Erythroblast (primary cell): ENCODE measurements at places on chromosomes 6 and 20.

DNA sequence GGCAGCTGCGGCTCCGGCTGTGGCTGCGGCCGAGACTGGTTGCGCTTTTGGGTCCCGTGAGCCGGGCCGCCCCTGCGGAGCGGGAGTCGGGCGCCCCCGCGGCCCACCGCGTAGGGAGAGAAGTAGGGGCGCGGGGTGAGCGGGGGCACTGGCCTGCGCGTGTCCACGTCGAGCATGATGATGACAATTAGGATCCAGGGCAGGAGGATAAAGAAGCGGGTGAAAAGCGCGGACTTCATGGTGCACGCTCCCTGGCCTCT is 739 bp downstream of the B3GAT2 start:
- DNase-seq = no peak

DNA sequence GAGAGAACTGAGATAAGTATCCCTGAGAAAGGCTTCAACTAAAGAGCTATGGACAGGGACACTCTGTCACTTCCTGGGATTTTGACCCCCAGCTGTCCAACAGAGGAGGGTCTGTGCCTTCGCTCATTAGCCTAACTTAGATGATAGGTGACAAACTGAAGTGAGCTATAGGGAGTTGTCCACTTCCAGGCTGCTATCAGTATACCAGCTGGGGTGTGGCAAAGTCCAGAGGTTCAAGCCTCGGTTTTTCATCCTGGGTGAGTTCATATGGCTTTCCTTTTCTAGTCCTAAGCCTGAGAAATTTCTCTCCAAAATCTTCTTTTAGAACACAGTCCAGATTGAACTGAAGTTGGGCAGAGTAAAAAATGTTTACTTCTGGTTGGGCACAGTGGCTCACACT is 5.9 kb upstream of the PAQR8 start:
- DNase-seq = peak; percentile 20

DNA sequence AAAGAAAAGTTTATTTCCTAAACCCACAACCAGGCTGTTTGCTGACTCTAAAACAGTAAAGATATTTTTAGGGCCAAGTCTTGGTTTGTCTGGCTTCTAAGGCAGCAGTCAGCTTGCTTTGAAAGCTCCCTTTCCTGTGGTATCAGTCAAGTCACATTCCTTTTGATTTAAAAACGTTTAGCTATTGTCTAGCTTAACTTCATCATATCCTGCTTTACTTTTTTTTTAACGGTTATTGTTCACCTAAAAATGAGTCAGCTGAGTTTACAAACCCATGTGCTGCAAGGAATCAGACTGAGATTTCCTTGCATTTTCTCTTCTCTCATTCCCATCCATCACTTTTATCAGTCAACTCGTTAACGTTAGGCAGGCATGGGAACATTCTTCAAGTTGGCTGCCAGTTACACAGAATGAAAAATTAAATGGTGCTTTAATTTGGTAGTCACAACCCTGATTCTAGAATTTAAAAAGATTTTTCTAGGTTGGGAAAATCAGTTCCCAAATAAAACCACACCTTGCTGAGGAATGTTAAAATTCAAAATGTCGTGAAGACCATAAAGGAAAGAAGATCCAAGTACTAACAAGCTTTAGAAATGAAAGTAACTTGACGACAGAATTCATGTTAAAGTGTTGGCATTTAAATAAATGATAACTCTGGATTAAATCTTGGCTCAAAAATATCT is 45.9 kb downstream of the ELOVL5 start:
- DNase-seq = no peak

DNA sequence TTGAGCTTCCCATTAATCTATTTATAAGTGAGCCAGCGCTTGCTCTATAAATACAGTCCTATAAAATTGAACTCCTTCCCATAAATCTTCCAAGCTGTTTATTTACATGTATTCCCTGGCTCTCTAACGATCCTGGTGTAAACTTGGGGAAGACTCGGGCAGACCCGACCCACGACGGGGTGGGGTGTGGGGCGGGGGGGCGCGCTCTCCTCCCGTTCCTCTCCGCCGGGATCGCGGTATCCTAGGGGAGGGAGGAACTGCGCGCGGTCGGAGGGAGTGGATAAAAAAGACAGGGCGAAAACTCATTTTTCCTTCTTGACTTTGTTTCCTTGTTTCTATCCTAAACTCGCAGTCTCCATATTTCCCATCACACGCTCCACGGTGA is 31.1 kb downstream of the TFAP2B start:
- no peak for DNase-seq

DNA sequence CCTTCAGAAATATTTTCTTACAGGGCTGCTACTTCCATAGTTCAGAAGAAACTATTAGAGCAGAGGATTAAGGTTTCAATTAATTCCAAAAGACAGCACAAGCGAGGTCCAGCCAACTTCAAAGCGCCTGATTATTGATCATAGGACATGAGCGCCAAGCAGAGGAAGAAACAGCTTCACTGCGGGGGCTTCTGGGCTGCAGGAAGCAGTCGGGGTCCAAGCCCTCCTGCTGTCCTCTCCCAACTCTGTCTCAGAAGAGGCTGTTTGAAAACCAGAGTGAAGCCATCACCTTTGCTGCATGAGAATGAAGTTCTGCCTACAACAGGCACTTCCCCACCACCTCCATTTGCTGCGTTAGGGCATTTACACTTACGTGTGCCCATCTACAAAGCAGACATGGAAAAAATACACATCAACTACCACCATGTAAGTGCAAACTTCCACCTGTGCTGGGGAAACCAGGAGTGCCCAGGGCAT is 23.9 kb downstream of the SUMO4 start:
- no peak for DNase-seq

- DNase-seq = no peak
Observed at GRCh38 chr20:20367575-20368417, at the start of gene INSM1. Gene INSM1, plus strand, starts transcription at chr20:20368104. Its CDS starts 164 bp downstream, at chr20:20368268.

DNA sequence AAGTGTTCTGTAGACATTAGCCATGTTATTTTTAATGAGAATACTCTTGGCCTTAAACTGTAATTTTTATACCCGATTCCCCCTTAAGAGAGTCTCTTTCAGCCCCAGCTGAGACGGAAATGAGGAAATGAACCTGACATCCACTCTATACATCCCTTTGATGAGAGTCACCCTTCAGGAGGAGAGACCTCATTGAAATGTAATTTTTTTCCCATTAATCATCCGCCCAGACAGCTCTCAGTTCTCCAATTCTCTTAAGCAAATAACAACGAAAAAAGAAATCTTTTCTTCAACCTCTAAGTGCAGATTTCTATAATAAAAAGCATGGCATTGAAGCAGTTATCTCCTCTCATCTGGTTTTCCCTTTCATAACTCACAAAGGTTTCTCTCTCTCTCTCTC is 243.8 kb upstream of the PMEPA1 start:
- DNase-seq = no peak

GRCh38 chr20:9294041-9294440 is 220.3 kb upstream of the LAMP5 start:
- no peak for DNase-seq

DNA sequence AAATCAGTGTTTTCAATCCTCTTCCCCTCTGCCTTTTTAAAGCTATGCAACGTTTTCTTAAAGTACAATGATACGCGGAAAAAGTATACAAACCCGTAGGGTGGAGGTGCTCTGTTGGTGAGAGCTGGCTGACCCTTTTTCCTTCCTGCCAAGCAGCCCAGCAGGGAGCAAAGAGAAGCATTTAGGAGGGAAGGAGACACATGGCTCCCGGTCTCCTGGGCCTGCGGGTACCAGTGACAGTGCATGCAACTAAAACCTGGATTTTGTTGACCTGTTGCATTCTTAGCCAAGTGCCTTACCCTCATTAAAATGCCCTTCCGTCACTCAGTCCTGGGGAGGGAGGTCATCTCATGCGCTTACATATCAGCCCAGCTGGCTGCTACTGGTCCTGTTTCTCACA is 87.2 kb downstream of the SLX4IP start:
- no peak for DNase-seq

GRCh38 chr20:33296206-33296605 is 13.2 kb downstream of the BPIFB1 start:
- no peak for DNase-seq

- no peak for DNase-seq
Observed at GRCh38 chr6:43927532-43928210, 157.7 kb downstream of the VEGFA start.

DNA sequence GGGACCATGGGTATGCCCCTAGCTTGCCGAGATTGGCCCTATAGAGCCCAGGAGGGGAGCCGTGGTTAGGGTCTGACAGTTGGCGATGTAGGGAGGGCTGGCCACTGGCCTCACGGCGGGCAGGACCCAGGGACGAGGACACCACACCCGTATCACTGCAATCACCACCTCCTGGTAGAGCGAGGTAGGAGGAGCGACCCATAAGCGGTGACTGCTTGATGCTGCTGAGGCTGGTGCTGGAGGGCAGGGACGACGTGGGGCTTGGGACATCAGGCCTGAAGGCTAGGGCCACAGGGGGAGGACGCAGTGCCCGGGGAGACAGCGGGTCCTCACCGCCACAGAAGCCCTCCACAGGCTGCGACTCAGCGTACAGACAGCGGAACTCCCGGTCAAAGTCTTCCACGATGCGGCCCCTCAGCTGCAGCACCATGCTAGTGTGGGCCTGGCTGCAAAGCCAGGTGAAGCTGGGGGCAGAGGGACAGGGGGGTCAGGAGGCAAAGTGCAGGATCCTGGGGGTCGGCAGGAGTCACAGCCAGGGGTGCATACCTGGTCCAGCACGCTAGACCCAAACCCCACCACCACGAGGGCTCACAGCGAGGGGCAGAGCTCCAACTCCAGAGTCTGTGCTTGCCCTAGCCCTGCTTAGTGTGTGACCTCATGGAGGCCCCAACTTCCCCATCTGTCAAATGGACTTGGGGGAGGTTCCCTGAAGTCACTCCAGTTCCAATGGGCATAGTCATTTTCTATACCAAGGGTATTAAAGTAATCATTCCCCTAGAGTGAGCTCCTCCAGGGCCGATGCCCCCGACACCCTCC is 3.1 kb upstream of the EIF6 start:
- DNase-seq = no peak

DNA sequence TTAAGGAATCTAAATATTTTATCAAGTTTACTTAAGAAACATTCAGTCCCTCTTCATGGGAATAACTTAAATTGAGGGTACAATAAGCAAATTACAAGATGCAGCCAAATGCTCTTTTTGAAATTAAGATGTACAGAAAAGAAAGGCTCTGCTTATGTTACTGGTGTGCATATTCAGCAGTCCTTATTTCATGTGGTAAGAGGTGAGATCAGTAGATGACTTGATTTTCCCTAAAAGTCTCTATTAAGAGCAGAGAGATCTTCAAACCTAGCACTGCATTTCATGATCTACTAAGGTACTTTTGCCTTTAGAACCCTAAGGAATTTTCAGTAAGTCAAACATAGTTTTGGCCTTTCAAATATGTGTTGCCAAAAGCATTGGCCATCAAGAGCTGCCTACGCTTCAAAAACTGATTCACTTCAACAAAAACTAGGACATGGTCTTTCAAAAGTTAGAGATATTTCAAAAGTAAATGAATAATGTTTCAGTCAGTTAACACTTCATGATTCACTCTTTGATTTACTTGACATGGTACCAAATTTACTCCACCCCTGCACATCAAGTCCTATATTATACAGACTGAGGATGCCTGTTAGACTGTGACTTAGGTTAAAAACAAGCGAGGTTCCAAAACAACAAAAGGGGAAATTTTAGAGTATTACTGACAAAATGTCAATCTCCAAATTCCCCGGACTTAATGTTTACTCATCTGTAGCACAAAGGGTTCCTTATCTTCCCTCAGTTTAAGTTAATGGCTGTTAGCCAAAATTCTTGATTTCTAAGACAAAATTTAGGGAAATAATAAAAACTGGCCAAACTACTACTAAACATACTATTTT is 19.2 kb downstream of the C6orf62 start:
- DNase-seq = no peak

DNA sequence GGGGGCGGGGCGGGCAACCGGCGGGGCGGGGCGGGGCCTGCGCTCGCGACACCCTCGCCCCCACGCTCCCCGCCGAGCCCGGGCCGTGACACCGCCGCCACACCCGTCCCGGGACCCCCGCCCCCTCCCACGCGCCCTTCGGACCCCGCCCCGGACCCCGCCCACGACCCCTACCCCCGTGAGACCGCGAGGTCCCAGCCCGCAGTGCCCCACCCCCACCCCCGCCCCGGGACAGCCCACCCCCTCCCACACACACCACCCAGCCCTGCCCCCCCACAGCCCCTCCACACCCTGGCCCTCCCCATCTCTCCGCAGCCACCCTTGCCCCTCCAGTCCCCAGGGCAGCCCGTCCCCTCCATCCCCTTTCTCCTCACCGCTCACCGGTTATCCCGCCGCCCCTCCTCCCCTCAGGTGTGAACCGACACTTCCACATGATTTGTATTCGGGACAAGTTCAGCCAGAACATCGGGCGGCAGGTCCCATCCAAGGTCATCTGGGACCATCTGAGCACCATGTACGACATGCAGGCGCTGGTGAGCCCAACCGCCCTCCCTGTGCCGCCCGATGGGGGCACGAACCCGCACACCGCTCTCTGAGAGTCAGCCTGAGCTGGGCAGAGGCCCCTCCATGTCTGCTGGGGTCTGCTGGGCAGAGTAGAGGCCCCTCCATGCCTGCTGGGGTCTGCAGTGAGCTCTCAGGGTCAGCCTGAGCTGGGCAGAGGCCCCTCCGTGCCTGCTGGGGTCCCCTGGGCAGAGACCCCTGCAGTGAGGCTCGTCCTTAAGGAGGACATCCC is 622 bp downstream of the MRGBP start:
- no peak for DNase-seq

GRCh38 chr6:8562125-8562524 is 126.8 kb upstream of the SLC35B3 start:
- DNase-seq = no peak

DNA sequence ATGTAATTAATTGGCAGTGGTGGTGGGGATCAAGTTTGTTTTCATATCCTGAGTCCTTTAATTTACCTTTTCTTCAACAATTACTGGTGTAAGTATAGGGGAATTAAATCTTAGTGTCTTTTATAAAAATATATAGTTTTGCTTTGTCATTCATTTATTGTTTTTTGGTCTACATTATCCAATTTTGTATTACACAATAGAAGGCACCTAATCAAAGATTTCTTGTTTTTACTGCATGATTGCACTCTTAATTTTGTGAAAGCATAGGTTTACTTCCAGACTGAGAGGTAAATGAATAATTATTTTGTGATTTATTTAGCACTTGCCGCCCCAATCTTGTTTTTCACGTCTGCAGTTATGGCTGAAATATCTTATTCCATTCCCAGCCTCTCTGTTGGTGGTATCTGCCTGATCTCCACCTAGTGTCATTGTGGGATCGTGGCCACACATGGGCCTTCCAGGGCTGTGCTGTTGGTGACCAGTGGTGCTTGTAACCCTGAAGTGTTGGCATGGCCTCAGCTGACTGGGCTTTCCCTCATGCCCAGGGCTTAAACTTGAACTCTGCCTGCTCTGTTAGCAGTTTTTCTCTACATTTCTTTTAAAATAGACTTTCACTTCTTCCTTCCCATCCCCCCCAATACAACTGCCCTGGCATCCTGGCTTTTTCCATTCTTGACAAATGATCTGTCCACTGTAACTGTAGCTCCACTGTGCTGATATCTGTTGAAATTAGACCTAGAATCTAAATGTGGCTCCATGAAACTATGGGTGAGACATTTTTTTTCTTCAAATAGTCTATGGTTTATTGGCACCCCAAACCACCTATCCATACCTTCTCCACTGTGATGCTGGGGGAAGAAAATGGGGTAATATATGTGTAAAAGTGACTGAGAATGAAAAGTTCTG is 24.8 kb downstream of the E2F3 start:
- no peak for DNase-seq
